ENCODE measurements at places on chromosomes 2 and 18.
A peak's percentile ranks its signal among the peaks of the same experiment; 100 is the strongest.

GRCh38 chr18:58699551-58699950 lies 28.3 kb downstream of the MALT1 start:
- no peak for DNase-seq

DNA sequence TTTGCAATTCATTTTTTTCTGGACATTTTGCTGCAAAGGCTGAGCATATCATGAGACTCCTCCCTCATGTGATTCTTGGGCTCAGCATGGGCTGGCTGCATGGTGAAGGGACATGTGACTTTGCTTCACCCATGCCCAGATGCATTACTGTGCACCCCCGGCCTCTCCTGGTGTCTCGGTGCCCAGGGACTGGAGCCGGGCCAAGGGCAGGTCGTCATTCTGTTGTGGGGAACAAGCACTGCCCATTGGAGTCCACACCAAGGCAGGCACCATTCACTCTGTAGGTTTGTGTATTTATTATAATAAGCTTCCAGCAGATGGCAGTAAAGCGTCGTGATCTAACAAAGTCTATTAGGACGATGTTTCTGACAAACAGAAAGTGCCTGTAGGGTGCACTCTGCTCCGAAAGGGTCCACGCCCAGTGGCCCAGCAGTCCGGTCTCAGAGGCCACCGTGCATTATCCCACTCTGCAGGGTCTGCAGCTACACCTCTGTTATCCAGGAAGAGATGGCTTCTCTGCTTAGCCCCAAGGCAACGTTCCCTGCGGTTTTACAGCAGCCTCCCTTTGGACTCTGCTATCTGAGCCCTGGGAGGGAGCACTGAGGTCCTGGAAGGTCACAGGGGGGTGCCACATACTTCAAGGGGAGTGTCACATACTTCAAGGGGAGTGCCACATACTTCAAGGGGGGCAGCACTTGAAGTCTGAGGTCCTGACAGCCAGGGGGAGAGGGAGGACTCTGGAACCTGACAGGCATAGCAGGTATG lies 219.6 kb downstream of the TSN start:
- DNase-seq, result peak; percentile 1

- no peak for DNase-seq
These were observed 2.1 kb upstream of the WNT6 start for GRCh38 chr2:218857371-218858137.

- no peak for DNase-seq
These were observed 297.6 kb downstream of the CDCA7 start for GRCh38 chr2:173652311-173652710.

GRCh38 chr2:233133239-233133638 lies 73.1 kb downstream of the INPP5D start:
- DNase-seq, result no peak

DNA sequence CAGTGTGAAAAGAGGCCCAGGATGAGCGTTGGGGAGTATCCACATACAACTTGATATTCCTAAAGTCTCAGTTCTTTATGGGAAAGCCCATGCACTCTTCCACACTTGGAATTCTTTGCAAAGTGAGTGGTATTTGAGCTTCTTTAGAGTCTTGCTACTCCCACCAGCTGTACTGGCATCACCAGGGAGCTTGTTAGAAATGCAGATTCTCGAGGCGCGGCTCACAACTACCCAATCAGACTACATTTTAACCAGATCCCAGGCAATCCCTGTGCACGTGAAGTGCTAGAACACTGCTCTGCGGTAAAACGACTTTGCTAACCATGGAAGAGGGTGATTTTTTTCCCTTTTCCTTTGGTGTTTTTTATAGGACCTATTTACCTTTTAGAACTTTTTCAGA lies 184.7 kb downstream of the NEDD4L start:
- no peak for DNase-seq

- DNase-seq, result no peak
These were observed 112.5 kb upstream of the CREB1 start for GRCh38 chr2:207417301-207417718.

- DNase-seq, result no peak
These were observed 81.2 kb downstream of the INSIG2 start for GRCh38 chr2:118169359-118170005.

DNA sequence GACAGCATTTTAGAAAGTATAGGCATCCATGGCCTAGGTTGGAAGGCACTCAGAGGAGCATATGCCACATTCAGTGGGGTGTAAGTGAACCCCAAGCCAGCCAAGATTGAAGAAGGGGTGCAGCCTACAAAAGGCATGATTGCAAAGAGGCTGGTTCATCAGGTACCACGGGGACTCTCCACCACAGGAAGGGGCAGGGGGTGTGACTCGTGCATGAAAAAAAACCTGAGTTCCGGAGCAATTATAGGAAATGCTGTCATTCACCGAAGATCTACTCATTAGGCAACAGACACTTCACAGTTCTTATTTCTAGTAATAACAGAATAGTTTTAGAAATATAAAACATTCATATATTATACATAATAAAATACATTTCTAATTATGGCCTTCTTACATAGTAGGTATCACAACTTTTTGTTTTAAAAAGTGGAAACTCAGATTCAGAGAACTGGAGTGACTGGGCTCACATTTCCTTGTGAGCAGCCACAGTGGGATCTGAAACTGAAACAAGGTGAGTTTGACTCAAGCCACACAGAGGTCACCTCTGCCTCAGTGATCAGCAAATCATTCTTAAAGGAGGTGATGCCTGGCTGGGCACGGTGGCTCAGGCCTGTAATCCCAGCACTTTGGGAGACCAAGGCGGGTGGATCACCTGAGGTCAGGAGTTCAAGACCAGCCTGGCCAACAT lies 188.4 kb upstream of the GYPC start:
- no peak for DNase-seq

GRCh38 chr18:4130734-4131719 lies 324.1 kb downstream of the DLGAP1 start:
- no peak for DNase-seq

DNA sequence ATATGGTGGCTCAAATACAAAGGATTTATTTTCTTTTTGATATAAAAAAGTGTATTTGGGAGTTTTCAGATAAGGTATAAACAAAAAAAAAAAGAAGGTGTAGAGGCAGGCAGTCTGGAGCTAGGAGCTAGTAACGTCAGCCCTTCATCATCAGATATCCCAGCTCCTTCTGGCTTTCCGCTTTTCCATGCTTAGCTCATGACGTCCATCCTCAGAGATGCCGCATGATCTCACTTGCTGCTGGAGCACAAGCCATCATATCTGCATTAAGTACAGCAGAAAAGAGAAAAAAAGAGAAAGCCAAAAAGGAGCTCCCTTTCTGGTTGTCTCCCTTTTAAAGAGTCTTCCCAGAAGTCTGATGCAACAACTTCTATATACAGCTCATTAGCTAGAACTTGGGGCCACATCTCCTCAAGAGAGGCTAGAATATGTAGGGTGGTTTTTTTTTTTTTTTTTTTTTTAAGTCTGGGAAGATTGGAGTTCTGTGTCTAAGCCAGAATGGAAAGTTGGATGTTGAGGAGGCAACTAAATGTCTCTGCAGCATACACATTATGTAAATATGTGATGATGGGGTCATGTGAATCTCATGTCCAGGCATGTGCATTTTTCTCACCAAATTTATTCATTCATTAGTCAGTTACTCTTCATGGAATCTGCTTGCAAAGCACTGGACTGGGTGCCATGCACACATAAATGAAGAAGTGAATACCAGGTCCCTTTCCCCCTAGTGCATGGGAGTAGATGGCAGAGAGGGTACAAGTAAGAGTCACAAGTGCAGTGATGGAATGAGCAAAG lies 52.3 kb downstream of the DDX1 start:
- no peak for DNase-seq

GRCh38 chr2:20523073-20523798 lies 76.4 kb downstream of the RHOB start:
- DNase-seq, result no peak

DNA sequence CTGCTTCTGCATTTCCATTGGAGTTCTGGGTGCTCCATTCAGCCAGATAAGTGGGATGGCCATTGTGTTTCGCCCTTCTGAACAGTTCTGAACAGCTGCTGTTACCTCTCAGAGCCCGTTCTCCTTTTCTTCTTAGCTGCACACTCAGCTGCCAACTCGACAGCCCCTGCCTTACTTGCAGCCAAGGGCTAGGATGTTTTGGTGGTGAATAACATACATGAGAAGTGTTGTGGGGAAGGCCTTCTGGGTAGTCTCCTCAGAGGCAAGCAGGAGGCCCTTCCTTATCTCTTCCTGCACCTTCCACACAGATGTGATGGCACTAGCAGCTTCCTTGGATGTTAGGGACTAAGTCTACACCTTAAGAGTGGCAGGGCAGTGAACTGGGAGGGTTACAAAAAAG lies 138.4 kb upstream of the NOSTRIN start:
- DNase-seq, result no peak

DNA sequence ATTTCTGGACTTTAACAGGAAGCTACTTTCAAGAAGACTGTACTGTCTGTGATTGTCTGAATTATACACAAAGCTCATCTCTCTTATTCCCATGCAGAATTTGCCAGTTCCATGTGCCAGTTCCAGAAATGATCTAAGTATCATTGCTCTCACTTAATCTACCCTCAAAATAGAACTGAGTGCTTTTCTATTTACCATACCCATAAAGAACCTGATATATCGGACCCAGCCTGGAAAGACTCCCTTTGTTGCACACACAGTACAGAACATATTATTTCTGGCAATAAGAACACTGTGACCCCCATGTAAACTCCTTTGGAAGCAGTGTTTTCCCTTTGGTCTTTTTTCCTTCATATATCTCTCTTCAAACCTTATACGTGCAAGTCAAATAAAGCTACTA lies 102.3 kb upstream of the TTN start:
- no peak for DNase-seq

DNA sequence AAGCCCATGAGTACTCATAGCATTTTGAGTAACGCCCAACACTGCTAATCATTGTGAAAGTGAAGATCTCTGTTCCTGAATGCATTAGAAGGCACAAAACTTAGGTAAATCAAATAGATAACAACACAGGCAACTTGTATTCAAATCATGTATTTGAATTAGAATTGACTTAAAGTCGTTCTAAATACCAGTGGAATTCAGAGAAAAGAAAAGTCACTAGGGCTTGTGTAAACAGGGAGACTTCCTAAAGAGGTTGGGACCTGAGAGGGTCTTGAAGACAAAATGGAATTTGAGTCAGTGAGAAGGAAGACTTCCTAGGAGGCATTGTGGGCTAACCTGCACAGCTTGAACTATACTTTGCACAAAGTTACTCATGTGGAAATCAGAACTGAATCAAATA lies 127.2 kb downstream of the CTNNA2 start:
- DNase-seq, result no peak

DNA sequence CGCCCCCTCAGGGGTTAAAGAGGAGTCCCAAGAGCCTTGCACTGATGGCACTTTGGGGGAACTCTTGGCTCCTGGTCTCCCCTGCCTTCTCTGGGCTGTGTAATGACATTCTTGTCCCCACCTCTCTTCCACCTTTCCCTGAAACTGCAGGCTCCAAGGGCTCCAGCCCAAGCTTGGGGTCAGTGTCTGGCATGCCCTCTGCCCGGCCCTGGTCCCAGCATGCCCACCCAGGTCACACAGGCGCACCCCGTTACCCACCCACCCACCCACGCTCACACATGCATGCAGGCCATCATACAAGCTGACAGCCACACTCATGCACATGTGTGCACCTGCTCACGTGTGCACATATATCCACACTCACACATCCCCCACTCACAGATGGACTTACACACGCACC lies 6.9 kb upstream of the NT5DC4 start:
- DNase-seq, result no peak

DNA sequence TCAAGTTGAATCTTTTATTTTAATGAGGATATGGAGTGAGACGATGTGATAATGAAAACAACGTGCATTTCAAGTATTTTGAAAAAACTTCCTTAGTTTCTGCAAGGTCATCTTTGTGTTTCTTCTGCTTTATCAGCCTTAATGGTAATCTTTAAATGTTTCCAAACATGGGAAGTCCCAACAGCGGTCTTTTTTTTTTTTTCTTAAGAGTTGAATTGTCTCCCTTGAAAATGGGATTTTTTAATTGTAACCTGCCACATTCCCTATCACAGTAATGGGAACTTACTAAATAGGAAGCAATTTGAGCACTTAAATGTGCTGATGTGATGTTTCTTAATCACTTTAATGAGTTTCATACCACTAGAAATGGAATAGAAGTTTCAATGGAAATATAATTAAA lies 45.8 kb downstream of the ATIC start:
- DNase-seq, result no peak

GRCh38 chr2:10214179-10214578 lies 88.5 kb upstream of the HPCAL1 start:
- DNase-seq, result no peak

- no peak for DNase-seq
These were observed 50.0 kb downstream of the TTC39C start for GRCh38 chr18:24064391-24065100.

DNA sequence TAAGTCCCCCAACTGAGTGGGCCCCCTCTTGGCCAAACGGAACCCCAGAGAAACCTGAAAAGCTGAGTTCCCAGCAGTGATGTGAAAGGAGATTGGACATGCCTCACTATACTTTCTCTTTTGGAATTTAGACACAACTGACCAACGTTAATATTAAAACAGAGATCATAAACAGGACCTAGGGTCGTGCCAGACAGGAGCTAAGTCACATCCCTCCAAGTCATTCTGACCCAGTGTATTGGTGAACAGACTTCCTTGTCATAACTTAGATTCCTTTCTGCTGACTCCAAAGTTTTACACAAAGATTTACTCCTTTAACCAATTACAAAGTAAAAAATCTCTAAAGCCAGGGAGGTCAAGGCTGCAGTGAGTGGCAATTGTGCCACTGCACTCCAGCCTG lies 46.9 kb downstream of the UXS1 start:
- DNase-seq, result no peak

GRCh38 chr2:105809723-105810122 lies 65.0 kb downstream of the NCK2 start:
- DNase-seq, result no peak

GRCh38 chr18:45245091-45245511 lies 370.2 kb upstream of the SLC14A2 start:
- DNase-seq, result no peak

DNA sequence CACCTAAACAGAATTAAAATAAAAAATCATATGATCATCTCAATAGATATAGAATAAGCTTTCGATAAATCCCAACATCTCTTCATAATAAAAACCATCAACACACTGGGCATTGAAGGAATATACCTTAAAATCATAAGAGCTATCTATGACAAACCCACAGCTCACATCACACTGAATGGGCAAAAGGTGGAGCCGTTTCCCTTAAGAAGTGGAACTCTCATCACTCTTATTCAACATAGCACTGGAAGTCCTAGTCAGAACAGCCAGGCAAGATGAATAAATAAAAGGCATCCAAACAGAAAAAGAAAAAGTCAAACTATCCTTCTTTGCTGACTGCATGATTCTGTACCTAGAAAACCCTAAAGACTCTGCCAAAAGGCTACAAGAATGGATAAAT lies 510.3 kb downstream of the ZNF804A start:
- DNase-seq, result no peak
